ENCODE measurements at places on chromosomes 4 and X. TPM values are rescaled to one million over a fixed set of nuclear protein-coding genes. Genes with fewer than 3 reads are reported as not detected.
A peak's percentile ranks its signal among the peaks of the same experiment; 100 is the strongest.

DNA sequence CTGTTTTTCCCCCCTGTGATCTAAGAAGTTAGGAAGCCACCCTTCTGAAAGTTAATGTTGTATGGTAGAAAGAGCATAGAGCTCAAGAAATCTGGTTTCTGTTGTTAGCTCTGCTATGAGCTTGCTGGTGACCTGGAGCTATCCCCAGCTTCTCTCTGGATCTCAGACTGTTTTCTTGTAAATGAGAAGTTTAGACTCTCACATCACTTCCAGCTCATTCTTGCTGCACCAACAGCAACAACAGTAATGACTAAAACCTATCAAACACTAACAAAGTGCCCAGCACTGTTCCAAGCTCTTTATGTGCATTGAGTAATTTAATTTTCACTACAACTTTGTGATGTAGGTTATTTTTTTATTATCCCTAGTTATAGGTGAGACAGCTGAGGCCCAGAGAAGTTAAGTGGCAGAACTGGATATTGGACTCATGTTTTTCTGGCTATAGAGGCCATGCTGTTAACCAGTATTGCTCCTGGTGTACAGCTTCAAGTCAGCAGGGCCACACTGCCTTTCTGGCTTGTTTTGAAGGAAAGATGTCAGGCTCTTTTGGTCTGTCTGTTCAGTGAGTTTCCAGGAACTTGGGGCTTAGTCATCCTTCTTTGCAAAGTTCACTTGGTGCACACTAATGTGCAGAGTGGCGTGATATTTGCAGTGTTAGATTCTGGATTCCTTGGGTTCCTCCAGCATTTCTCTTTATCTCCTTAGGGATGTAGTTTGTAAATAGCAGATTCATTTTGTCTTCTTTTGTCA lies 27.8 kb upstream of the TMEM164 start:
- no peak overlapping the region for H3K27ac ChIP-seq
- no peaks in the 10 kb centered on the region for H3K36me3 ChIP-seq
- H3K4me3 ChIP-seq, result no peak overlapping the region
- H3K27me3 ChIP-seq, result no peaks in the 10 kb centered on the region
- no peak for DNase-seq

GRCh38 chr4:152062936-152063620 lies 302.3 kb upstream of the GATB start:
- no peak overlapping the region for H3K4me3 ChIP-seq
- no peak for DNase-seq
- no peaks in the 10 kb centered on the region for H3K4me1 ChIP-seq
- no peaks in the 10 kb centered on the region for H3K27me3 ChIP-seq
- no peaks in the 10 kb centered on the region for H3K36me3 ChIP-seq

DNA sequence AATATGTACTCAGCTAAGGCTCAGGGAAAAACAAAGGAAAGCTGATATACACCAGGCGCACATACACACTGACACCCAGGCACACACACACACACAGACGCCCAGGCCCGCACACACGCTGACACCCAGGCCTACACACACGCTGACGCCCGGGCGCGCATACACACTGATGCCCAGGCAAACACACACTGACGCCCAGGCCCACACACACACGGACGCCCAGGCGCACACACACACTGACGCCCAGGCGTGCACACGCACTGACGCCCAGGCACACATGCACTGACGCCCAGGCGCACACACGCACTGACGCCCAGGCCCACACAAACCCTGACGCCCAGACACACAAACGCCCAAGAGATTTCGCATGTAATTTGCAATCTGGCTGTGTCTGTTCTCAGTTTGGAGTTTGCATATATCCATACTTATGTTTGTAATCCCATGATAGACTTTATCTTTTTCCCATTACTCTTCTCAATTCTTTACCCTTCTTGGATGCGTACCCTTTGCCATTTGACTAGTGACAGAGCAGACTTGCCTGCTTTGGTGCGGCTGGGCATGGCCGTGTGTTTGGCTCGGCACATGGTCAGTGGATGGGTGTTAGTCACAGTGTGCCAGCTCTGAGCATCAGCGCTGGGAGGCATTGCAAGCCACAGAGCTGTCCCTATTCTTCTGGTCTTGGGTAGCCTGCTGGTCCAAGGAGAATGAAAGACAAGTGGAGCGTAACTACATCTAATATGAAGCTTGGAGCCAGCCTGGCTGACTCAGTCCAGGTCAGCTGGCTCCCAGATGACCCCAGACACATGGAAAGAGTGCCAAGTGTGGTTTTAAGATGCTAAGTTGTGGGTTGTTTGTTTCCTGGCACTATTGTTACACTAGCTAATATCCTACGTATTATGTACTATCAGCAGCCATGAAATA lies 632.4 kb upstream of the ZFP42 start:
- H3K4me3 ChIP-seq, result no peak overlapping the region
- H3K36me3 ChIP-seq, result no peaks in the 10 kb centered on the region
- H3K27ac ChIP-seq, result no peak overlapping the region

DNA sequence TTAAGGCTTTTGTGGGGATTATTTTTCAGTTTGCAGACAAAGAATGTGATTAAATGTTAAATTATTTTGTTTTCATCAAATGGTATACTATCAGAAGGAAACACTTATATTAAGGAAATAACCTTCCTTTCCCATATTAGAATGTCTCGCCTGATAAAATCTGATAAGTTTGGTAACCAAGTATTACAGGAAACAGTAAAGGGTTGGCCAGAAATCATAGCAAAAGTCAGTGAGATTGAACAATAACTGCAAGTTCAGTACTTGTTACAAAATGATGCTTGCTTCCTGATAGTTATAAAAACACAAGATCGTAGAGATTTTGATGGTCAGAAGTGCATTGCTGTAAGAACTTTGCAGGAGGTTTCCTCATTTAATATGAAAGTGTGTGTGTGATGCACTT lies 40.5 kb downstream of the FABP2 start:
- H3K4me1 ChIP-seq, result peaks cover 28% of the 10 kb centered on the region
- H3K4me3 ChIP-seq, result no peak overlapping the region
- no peak overlapping the region for H3K27ac ChIP-seq
- no peak for DNase-seq
- H3K36me3 ChIP-seq, result no peaks in the 10 kb centered on the region
- H3K27me3 ChIP-seq, result no peaks in the 10 kb centered on the region

DNA sequence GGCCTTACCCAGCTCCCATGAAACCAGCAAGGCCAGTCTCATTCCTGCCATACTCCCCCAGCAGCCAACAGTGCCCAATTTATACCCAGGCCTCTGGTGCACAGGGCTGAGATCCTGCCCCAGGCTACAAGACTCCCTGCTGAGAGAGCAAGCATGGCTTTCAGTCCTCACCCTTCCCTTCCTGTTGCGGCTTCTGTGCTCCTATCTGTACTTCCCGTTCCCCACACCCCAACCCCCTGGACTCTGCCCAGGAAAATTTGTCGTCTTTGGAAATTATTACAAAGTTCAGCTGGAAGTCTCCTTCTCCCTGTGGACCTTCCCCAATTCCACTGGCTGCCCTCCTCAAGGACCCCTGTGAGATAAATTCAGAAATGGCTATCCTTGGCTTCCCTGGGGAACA lies 84.1 kb upstream of the GK2 start:
- H3K36me3 ChIP-seq, result no peaks in the 10 kb centered on the region
- DNase-seq, result no peak
- no peak overlapping the region for H3K4me3 ChIP-seq
- no peak overlapping the region for H3K27ac ChIP-seq
- H3K4me1 ChIP-seq, result no peaks in the 10 kb centered on the region

DNA sequence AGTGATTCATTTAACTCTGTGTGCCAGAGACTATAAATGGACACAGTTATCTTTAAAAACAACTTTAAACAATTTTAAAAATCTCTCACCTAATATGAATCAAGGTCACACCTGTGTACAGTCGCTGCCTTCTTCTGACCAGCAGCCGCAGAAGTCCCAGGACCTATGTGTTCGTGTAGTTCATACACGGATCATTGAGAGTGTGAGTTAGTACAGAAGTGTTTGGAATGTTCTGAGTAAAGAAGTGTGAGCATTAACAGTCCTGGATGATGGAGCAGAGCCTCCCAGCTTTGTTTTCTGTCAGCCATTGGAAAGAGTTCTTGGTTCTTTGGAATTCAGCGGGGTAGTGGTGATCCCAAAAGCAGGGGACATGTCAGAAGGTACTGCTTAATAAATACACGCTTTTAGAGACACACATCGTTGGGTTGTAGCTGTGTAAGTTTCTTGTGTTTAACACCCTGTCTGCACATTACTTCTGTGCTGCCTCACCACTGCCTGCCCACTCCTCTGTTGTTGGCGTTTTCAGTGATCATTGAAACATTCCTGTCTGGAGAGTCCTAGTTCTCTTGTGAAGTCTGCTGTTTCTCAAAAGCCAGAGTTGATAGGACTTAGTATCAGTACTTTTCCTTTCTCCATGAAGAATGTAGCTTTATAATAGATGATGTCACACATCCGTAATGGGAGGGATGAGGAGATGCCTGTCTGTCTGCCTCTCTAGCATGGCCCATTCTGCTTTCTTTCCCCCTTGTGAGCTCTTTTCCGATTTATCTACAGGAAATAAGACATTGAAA lies 90.6 kb downstream of the PTTG2 start:
- no peaks in the 10 kb centered on the region for H3K27me3 ChIP-seq
- no peaks in the 10 kb centered on the region for H3K4me1 ChIP-seq
- H3K27ac ChIP-seq, result peak overlapping the region; percentile 57
- no peak for DNase-seq
- no peak overlapping the region for H3K4me3 ChIP-seq

- H3K27ac ChIP-seq, result no peak overlapping the region
- no peaks in the 10 kb centered on the region for H3K27me3 ChIP-seq
- H3K4me3 ChIP-seq, result no peak overlapping the region
- DNase-seq, result no peak
- H3K36me3 ChIP-seq, result no peaks in the 10 kb centered on the region
Observed at GRCh38 chr4:140884431-140885058, 128.4 kb upstream of the TBC1D9 start.

DNA sequence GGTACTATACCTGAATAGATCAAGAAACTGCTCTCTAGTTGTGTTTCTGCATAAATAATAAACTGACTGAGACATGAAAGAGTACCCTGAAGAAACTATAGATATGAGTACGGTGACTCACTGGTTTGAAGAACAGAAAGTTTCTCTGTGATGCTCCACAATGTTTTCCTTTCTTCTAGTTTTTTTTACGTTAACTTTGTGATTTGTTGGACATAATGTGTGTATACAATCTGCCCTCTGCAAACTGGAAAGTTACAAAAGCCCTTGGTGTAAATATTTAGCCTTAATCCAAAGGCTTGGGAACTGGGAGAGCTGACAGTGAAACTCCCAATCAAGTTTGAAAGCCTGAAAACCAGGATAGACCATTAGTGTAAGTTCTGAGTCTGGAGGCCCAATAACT lies 31.6 kb upstream of the PAPSS1 start:
- DNase-seq, result no peak
- H3K4me3 ChIP-seq, result no peak overlapping the region
- H3K27me3 ChIP-seq, result no peaks in the 10 kb centered on the region
- no peak overlapping the region for H3K27ac ChIP-seq

DNA sequence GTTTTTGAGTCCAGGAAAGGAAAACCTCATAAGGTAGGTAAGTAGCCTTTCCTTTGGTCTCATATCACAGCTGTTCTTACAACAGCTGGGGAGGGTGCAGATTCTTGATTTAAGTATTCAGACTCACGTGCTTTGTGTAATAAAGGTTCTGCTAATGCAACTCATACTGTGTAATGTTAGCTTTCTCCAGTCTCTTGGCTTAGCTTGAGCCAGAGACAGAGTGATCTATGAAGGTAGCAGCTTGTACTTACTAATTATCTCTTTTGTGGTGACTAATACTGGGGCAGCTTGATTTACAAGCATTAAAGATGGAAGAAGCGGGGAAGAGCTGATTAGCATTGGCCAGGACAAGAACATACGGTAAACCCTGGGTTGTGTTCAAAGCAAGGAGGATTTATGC lies 80.3 kb downstream of the LNX1 start:
- no peaks in the 10 kb centered on the region for H3K36me3 ChIP-seq
- H3K27me3 ChIP-seq, result no peaks in the 10 kb centered on the region
- no peak overlapping the region for H3K27ac ChIP-seq
- H3K4me3 ChIP-seq, result no peak overlapping the region

DNA sequence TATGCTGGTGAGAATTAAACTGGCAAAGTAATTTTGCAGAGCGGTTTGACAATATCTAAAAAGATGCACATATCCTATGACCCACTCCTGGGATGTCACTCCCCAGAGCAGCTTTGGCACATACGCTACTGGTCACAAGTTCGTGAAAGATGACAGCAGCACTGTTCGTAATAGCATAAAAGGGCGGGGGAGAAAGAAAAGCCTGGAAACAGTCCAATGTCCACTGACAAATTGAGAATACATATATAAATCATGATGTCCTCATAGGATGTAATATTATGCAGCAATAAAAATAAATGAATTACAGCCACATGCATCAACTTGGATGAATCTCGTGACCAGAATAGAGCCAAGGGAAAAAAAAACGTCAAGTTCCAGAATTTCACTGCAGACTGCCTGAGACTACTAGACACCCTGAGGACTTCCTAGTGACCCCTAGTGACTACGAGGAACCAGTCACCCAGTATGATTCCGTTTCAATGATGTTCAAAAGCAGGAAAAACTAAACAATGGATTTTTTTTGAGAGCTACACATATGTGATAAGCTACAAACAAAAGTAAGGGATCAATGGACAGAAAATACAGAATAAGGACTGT lies 1.8 kb downstream of the PCSK1N start:
- peaks cover 22% of the 10 kb centered on the region for H3K4me1 ChIP-seq
- H3K27ac ChIP-seq, result no peak overlapping the region
- H3K27me3 ChIP-seq, result peaks cover 7% of the 10 kb centered on the region
- H3K4me3 ChIP-seq, result no peak overlapping the region
- no peak for DNase-seq
- no peaks in the 10 kb centered on the region for H3K36me3 ChIP-seq

DNA sequence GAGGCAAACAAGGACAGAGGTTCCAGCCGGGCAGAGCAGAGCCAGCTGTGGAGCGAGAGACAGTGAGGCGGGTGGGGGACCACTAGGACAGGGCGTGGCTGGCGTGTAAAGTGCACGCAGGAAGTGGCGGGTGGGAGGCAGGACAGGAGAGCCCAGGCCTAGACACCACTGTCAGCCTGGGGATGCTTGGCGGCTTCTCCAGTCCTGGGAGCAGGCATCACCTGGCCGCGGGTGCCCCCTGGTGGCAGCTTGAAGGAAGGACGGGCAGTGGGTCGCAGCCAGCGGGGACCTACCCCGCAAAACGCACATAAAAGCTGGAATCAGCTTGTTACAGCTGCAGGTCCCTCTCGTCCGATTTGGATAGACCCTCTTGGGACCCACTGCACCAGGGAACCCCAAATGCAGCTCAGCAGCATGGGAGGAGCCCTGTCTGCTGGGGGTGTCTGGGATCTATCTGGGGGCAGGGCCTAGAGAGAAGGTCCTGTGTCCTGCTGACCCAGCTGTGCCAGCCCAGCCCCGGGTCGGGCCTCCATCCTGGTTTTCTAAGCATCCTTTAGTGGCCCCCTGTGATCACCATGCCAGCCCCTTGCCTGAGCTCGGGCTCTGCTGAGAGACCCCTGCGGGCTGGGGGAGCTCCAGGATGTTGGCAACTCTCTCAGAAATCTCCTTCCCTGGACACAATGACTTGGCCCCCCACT lies 57.7 kb downstream of the WFS1 start:
- no peak overlapping the region for H3K27ac ChIP-seq
- no peaks in the 10 kb centered on the region for H3K4me1 ChIP-seq
- DNase-seq, result no peak
- no peak overlapping the region for H3K4me3 ChIP-seq

Gene CNGA1
- 3.1 TPM for total RNA-seq

Gene RASGEF1B
- 10.1 TPM for total RNA-seq

Gene IL15
- total RNA-seq, result 2.7 TPM

Gene CXCL3
- not detected for total RNA-seq

Data from esophagus squamous epithelium (tissue), 5 donors.